ENCODE measurements at places on chromosomes 3 and 15.

- no peak for DNase-seq
Measured at GRCh38 chr3:133643611-133644010, 18.1 kb downstream of the TOPBP1 start.

DNA sequence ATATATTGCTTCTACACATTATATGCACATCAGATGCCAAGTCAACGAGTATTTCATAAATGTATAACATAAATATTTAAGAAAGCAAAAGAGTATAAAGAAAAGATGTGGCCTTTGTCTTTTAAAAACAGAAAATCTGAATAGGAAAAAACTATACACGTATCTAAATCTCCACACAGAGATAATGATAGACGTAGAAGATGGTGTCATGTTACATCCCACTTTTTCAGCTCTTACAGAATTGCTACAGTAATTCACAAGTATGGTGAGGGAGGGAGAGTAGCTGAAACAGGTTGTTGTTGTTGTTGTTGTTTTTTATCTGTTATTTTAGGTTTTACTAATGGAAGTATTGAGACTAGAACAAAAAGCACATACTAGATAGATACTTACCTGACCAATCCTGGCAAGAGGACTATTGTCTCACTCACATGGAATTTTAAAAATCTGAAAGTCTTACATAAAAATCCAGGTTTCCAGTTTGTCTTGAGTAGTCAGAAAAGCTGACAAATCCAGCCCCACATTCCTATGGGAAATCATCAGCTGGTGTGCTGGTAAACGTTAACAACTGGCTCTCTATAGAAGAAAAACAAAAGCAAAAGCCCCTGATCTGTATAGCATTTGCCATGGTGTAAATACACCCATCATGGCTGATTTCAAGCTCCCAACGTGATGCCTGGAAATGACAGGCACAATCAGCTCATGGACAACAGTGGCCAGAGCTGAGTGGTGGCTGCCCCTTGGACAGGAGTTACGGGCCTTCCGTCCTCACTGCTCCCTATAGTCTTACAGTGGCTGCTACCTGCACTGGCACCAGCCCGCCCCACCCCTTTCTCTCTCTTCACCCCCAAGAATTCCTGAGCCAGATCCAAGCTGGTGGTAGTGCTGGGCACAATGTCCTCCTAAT is 47.4 kb upstream of the VGLL4 start:
- no peak for DNase-seq

GRCh38 chr3:180188512-180189309 is 152.0 kb upstream of the PEX5L start:
- DNase-seq: no peak

DNA sequence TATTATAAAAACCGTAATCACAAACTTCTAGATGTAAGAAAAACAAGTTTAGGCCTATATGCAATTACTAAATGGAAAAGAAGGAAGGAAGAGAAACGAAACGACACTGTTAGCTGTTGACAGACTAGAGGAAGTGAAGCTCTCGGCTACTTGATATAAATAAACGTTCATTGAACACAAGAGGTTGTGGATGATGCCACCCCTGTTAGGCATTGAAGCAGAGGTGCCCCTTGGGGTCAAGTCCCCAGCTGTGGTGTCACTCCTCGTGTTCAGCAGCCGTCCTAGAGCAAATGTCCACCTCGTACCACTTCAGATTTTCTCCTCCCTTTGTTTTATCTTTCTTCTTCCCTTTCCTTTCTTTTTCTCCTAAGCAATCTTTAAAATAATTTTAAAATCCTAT is 146.5 kb upstream of the UBE2E1 start:
- DNase-seq: no peak

DNA sequence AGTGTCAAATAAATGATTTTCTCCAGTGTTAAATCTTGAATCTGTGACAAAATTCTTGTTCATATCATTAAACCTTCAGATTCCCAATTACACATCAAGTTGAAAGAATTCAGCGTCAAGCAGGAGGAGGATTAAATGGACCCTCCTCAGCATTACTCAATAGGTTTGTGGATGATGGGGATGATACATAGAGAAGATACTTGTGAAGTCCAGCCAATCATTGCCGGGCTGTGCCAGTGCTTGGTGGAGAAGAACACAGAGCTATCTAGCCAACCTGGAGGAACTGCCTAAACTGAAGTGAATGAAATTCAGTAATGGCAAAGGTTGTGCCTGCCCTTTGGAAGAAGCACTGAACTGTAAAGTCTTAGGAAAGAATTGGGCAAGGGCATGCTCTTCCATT is 47.0 kb upstream of the PRICKLE2 start:
- DNase-seq: no peak

DNA sequence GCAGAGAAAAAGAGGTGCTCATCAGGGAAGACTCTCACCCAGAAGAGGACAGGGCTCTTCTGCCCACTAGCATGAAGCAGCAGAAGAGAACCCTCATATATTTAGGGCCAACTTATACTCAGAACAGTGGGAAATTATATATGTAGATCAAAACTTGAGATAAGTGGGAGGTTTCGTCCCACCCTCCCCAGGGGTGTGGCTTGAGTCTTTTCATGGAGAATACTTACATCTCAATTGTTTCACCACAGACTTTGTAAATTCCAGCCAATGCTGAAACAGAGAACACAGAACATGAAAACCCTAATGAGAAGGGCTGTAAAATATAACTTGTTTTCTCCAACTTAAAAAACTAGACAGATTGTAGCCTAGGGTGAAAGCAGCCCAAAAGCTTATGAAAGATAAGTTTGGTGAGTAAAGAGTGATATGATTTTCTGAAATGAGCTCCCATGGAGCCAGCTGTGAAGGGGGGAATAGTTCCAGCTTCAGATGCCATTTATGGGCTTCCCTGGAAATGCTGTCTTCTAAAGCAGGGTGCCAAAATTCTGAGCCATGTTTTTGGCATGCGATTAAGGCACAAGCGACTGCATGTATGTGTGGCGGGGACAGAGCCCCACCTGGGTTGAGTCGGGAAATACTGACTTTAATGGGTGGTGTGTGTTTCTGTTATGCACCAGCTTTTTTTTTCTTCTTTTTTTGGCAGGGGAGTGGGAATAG is 92.9 kb downstream of the WDR76 start:
- no peak for DNase-seq

GRCh38 chr3:157081626-157082210 is 78.2 kb downstream of the CCNL1 start:
- peak; percentile 95 for DNase-seq

GRCh38 chr3:51715977-51716294 is 9.1 kb downstream of the GRM2 start:
- no peak for DNase-seq

- DNase-seq: no peak
Measured at GRCh38 chr15:77251662-77252061, 168.2 kb downstream of the PEAK1 start.

DNA sequence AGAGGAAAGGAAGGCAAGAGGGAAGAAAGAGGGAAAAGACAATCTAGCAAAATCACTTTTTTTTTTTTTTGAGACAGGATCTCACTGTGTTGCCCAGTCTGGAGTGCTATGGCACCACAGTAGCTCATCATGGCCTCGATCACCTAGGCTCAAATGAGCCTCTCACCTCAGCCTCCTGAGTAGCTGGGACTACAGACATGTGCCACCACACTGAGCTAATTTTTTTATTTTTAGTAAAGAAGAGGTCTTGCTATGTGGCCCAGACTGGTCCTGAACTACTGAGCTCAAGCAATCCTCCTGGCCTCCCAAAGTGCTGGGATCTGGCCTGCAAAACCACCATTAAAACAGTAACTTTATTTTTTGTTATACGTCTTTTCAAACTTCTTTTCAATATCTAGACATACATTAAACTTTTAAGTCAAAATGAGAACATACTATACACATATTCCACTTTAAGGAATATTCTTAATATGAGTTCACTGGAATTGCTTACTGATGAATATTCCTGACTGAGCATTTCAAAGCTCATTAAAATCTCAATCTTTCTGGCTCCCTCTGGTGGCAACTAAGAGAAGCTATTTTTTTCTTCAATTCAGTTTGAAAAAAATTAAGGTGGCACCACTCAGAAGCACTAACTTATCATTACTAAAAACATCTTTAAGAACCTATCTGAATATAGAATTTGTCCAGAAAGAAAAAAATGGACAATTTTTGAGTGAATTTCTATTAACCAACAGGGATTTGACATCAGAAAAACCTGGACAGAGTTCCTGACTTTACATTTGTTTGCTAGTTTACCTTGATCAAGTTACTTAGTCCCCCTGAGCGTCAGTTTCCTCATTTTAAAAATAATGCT is 40.9 kb downstream of the UACA start:
- DNase-seq: no peak

DNA sequence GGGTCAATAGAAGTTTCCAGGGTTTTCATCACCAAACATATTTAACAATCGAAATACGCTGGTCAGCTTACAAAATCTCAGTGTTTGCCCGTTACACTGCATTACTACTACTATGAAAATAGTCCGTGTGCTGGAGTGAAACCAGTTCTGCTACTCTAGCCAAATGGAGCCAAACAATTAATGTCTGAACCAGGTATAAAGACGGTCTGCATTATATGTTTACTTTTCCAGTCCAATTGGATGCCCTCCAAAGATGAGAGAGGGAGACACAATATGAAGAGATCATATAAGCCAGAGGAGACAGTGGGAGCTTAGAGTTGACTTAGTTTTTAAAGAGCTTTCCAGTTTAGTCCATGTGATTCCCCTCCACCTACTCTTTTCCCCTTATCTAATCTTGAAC is 6.3 kb upstream of the DUT start:
- DNase-seq: no peak

DNA sequence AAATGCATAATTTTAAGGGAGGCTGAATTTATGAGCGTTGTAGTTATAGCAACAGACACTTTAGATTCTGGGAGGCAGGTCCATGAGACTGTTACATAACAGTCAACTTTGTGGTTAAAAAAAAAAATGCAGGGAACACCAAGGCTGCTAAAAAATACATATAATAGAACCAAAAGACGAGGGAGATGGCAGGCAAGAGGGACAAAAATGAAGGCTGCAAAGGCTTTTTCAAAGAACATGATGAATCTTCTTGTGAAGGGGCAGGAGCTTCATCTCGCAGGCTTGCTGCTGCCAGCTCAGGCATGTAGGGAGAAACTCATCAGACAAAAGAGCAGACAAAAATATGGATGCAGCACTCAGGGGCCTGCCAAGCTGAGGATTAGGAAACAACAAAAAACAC is 243.9 kb downstream of the SHQ1 start:
- DNase-seq: no peak

GRCh38 chr3:58051196-58051595 is 43.0 kb downstream of the FLNB start:
- peak; percentile 65 for DNase-seq

DNA sequence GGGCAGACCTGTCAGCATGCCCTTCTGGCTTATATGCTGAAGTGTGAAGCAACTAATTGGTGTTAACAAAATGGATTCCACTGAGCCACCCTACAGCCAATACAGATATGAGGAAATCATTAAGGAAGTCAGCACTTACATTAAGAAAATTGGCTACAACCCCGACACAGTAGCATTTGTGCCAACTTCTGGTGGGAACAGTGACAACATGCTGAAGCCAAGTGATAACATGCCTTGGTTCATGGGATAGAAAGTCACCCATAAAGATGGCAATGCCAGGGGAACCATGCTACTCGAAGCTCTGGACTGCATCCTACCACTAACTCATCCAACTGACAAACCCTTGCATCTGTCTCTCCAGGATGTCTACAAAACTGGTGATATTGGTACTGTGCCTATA is 9.4 kb downstream of the PIK3CB start:
- no peak for DNase-seq

- DNase-seq: no peak
Measured at GRCh38 chr3:187210545-187211327, 13.4 kb downstream of the RTP1 start.

GRCh38 chr15:43511012-43511885 is 6.2 kb upstream of the MAP1A start:
- no peak for DNase-seq

- DNase-seq: peak; percentile 51
Measured at GRCh38 chr15:43100971-43101370, 4.9 kb downstream of the UBR1 start.

DNA sequence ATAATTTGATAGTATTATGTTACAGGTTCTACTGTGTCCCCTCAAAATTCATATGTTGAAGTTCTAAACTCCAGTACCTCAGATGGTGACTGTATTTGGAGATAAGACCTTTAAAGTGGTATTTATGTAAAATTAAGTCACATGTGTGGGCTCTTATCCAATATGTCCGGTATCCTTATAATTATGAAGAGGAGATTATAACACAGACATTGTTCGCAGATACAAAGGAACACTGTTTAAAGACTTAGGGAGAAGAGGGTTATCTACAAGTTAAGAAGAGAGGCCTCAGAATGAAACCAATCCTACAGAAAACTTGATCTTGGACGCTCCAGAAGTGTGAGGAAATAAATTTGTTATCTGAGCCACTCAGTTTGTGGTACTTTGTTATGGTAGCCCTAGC is 50.9 kb downstream of the DPH6 start:
- DNase-seq: no peak

DNA sequence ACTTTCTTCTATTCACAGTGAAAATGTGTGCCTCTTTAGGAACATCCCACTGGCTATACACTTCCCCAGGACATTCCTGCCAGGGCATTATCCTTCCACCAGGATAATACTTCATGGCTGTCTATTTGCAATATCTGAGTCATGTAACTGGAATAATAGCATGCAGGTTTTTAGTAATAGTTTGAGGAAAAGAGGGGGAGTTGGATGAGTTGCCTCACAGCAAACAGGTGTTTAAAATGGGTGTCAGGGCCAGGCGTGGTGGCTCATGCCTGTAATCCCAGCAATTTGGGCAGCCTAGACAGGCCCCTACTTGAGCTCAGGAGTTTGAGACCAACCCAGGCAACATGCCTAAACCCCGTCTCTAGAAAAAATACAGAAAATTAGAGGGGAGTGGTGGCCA is 585.9 kb downstream of the DIPK2A start:
- peak; percentile 0 for DNase-seq

GRCh38 chr15:56168394-56168793 is 75.3 kb downstream of the RFX7 start:
- peak; percentile 12 for DNase-seq

Data from epithelial cell of prostate (primary cell).